Left ventricle myocardium inferior (tissue), 1 donor: ENCODE measurements at places on chromosomes 1 and 21. TPM values are rescaled to one million over a fixed set of nuclear protein-coding genes. Genes with fewer than 3 reads are reported as not detected.

Gene CR1L
- total RNA-seq, result not detected

DNA sequence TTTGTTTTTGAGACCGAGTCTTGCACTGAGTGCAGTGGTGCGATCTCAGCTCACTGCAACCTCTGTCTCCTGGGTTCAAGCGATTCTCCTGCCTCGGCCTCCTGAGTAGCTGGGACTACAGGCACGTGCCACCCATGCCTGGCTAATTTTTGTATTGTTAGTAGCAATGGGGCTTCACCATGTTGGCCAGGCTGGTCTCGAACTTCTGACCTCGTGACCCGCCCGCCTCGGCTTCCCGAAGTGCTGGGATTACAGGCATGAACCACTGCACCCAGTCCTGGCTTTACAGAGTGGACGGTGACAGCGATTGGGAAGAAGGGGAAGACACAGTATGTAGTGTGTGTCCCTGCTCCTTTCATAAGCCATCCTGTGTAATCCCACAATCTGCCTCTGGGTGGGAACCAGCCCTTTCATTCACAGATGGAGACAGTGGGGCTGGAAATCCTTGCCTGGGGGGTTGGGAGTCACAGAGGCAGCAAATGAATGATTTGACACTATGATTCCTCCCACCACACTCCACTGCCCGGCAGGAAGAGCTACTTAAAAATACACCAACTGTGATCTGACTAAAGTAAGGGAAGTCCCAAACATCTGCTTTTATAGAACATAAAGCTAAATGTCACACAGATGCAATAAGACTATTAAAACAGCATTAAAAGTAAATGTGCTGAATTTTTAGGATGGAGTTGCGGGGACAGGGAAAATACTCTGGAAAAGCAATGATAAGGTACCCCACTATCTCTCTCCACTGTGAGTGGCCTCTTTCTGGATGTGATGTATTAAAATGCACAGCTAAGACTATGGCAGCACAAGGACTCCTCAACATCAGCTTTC, 4.5 kb downstream of the PARP1 start:
- no peak for DNase-seq

- no peak for DNase-seq
Measured at GRCh38 chr1:71498542-71498941, 417.7 kb upstream of the ZRANB2 start.

DNA sequence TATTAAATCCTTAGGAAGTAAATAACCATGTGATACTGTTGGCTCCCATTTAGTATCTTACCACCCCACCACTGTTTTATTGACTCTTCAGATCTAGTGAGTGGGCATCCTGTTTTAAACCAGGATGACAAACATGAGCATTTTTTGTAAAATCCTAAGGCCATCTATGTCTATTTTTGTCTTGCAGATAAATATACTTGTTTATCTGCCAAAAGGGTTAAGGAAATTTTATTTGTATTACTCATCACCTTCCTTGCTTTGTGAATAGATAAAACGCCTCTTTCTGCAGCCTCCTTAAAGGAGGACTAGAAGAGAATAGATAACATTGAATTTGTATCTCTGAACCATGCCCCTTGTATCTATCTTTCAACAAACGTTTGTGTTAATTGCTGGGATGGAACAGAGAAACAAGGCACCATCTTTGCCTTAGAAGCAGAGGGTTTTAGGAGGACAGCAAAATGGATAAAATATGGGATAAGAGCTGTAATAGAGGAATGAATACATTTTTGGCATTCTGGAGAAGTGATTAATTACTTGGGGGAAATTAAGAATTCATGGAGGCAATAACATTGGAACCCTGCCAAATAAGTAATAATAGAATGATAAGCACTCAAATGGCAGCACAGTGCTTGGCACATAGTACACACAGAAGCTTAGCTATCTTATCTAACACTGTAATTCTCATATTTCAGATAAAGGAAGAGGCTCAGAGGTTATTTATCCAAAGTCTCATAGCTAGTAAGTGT, 14.7 kb downstream of the YTHDF2 start:
- no peak for DNase-seq

DNA sequence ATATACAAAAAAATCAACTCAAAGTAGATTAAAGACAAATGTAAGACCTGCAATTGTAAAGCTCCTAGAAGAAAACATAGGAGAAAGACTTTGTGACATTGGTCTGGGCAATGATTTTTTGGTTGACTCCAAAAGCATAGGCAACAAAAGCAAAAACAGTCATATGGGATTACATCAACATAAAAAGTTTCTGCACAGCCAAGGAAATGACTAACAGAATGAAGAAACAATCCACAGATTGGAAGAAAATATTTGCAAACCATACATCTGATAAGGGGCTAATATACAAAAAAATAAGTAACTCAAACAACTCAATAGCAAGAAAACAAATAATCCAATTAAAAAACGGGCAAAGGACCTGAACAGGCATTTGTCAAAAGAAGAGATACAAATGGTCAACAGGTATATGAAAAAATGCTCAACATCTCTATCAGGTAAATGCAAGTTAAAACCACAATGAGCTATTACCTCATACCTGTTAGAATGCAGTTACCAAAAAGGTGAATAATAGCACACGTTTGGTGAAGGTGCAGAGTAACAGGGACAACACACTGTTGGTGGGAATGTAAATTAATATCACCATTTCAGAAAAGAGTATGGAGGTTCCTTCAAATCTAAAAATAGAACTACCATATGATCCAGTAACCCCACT, 173.7 kb upstream of the COA6 start:
- DNase-seq, result no peak

DNA sequence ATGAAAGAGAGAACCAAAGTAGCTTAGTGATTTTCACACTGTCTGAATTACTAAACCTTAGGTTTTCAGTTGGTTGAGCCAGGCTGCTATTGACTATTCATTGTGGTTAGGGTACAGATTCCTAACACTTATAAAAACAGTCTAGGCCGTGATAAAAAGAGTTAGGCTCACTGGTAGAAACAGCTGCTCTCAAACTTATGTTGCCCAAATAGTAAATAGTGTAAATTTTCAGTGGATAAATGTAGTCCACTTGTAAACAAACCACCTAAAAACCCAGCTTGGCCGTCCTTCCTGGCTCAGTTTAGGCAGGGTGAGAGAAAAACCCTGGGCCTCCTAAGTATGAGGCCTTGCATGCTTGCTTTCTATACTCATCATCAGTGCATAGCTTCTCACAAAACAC, 34.9 kb downstream of the ARID1A start:
- DNase-seq, result no peak

- no peak for DNase-seq
Measured at GRCh38 chr1:111768023-111768422, 12.3 kb downstream of the DDX20 start.

- no peak for DNase-seq
Measured at GRCh38 chr1:165795894-165796293, 27.2 kb upstream of the TMCO1 start.
